ENCODE measurements at places on chromosomes 12 and 14. TPM values are rescaled to one million over a fixed set of nuclear protein-coding genes. Genes with fewer than 3 reads are reported as not detected.

Gene PTPRQ
- 6.4 TPM for total RNA-seq

Gene ACOT4
- total RNA-seq: 1.2 TPM

Gene ZCRB1
- 27.5 TPM for total RNA-seq

Gene CLEC4E
- total RNA-seq: not detected

Gene COX8C
- not detected for total RNA-seq

Gene GPR132
- not detected for total RNA-seq

Gene SDR9C7
- not detected for total RNA-seq
